ENCODE measurements at places on chromosomes 7 and 10. TPM values are rescaled to one million over a fixed set of nuclear protein-coding genes. Genes with fewer than 3 reads are reported as not detected.

DNA sequence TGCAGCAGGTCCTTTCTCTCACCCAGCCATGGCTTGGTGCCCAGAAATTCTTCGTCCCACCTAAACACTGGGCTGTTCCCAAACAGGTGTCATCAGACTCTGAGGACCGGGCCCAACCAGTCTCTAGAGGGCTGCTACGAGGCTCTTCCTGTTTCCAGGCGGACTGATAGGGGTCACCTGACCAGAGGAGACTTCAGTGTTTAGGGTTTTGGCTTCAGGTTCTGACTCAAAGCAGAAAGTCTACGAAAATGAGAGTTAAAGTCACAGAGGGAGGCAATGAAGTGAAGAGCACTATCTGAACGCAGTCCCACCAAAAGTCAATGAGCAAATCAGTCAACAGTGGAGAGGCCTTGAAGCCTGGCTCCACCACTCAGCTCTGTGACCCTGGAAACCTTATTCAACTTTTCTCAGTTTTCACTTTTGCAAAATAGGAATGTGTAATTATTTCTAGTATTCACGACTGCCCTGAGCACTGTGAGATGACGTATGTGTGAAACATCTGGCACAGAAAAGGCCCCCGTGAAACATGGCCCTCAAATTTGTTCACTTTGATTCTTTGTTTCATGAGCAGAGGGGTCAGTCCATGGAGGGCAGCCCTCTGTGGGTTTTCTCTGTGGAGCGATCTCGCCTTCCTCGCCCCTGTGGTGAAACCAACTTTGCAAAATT lies 189.9 kb upstream of the PDE1C start:
- DNase-seq = no peak
- H3K27ac ChIP-seq = no peak overlapping the region
- H3K36me3 ChIP-seq = no peaks in the 10 kb centered on the region
- H3K4me3 ChIP-seq = no peak overlapping the region
- no peaks in the 10 kb centered on the region for H3K27me3 ChIP-seq

DNA sequence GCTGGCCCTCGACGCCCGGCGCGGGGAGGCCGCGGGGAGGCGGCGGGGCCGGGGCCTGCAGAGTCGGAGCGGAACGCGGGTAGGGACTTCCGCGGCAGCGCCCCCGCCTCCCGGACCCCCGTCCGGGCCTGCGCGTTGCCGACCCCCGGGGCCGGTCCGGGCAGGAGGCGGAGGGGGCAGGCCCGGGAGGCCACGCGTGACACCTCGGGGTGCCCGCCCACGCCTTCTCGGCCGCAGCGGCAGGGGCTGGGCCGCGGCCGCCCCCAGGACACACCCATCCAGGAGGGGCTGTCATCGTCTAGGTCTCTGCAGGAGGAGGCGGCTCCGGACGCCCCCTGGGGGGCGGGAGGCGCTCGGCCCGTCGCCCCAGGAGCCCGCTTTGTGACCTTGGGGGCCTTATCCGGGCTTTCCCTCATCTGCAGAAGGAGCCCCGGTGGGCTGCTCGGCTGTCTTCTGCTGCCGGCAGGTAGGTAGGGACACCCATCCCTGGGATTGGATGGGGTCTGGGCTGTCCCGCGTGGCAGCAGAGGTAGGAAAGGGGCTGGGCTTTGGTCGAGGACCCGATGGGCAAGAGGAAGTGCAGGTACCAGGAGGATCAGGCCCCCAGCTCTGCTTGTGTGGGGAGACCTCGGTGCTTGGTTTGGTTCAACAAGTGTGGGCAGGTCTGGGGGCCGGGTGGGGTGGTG lies 569 bp downstream of the ZNF316 start:
- peak; percentile 67 for DNase-seq
- peak overlapping the region; percentile 84 for H3K27ac ChIP-seq
- no peaks in the 10 kb centered on the region for H3K27me3 ChIP-seq

GRCh38 chr10:115948465-115948864 lies 324.5 kb downstream of the GFRA1 start:
- H3K36me3 ChIP-seq = no peaks in the 10 kb centered on the region
- H3K27me3 ChIP-seq = no peaks in the 10 kb centered on the region
- H3K4me3 ChIP-seq = no peak overlapping the region
- DNase-seq = no peak
- H3K27ac ChIP-seq = no peak overlapping the region
- no peaks in the 10 kb centered on the region for H3K4me1 ChIP-seq

- no peaks in the 10 kb centered on the region for H3K4me1 ChIP-seq
- H3K4me3 ChIP-seq = no peak overlapping the region
- H3K36me3 ChIP-seq = no peaks in the 10 kb centered on the region
- H3K27ac ChIP-seq = no peak overlapping the region
- DNase-seq = no peak
- peaks cover 2% of the 10 kb centered on the region for H3K27me3 ChIP-seq
These were observed 371.9 kb upstream of the SHH start for GRCh38 chr7:156184164-156184563.

The PRDX3 gene
- total RNA-seq = 217 TPM

Measured in activated CD4-positive, alpha-beta T cell treated with anti-CD3 and anti-CD28 coated beads for 36 hours (primary cell).